Activated T-cell treated with anti-CD3 and anti-CD28 coated beads, Interleukin-2, amount 50 U/mL, for 72 hours (primary cell): ENCODE measurements at places on chromosomes 11 and 22.

DNA sequence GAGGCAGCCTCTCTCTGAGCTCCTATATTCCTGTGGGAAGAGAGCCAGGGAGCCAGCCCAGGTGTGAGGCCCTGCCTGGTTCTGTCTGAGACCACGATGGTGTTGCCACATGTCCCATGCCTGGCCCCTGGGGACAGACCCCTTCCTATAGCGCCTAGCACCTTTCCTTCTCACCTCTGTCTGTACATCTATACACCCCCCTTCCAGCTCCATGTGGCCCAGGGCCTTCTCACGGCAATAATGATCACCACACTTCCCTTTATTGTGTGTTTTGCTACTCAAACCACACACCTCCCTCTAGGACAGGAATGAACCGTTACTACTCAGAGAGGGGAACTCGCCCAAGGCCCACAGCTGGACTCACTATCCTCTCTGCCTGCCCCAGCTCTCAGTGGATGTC is 12.8 kb downstream of the CD82 start:
- no peak for DNase-seq

- no peak for DNase-seq
Observed at GRCh38 chr22:19760058-19760950, at the start of gene TBX1. Gene TBX1, plus strand, starts transcription at chr22:19760778. Its CDS starts 66 bp downstream, at chr22:19760844.

- DNase-seq, result no peak
Observed at GRCh38 chr11:46290598-46291309, 13.3 kb downstream of the CREB3L1 start.

- no peak for DNase-seq
Observed at GRCh38 chr22:25940479-25940878, 198.5 kb downstream of the MYO18B start.

DNA sequence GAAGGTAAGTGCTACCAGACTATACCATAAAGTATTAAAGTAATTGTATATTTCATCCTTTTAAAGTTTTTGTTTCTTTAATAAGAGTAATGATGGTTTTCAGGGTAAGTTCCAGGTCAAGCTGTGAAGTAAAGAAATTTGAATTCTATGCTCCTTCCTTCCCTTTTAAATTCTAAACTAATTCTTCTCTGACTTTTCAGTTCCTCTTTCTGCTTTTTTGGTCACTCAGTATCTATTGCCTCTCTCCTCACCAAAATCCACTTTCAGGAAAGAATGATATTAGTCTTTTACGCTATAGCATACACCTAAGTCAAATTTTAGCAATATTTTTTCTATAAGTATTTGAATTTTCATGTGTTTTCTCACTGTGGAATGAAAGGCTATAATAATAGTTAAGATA is 8.2 kb downstream of the MMP8 start:
- no peak for DNase-seq

DNA sequence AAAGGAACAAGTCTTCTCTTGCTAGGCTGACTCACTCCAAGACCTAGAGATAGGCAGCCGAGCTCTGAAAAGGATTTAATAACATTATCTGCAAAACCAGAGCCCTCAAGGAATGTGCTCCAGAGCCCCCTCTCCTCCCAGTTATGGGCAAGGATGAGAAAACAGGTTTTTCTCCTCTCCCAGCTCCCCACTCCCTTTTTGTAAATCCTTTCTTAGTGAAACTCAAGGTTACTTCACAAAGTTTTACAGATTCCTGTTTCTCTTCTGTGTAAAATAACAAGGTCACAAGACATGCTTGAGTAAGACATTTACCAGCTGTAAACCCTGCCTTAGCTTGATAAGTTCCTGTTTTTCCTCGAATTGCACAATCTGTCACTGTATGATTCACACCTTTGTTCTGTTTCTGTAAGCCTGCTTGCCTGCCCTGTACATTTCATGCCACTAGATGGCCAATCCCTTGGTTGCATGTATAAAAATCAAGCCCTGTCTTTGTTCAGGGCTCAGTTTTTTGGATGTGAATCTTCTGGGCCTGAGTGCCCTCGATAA is 489.4 kb downstream of the KCNA4 start:
- DNase-seq, result no peak

DNA sequence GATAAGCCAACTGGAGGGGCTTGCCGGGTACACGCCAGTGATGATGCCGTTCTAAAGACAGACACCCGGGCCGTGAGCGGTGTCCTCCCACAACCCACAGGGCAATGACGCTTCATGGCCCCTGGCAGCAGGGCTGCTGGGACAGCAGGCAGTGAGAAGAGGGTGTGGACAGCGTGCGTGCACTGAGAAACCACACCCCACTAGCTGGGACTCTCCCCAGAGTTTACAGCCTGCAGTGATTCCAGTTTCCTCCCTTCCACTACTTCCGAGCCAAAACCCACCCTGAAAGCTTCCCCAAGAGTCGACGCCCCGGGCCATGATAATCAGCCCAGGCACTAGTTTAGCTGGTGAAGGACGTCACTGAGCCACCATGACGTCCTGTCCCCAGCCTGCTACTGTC is 29.2 kb downstream of the CPT1A start:
- DNase-seq, result no peak

DNA sequence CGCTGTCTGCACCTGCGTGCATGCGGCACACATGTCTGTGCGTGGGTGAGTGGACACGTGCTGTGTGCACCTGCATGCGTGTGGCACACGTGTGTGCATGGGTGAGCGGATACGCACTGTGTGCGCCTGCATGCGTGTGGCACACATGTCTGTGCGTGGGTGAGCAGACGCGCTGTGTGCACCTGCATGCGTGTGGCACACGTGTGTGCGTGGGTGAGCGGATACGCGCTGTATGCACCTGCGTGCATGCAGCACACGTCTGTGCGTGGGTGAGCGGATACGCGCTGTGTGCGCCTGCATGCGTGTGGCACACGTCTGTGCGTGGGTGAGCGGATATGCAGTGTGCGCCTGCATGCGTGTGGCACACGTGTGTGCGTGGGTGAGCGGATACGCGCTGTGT is 27.1 kb upstream of the ACR start:
- no peak for DNase-seq

GRCh38 chr11:27385245-27385644 is 22.2 kb upstream of the CCDC34 start:
- DNase-seq, result no peak

DNA sequence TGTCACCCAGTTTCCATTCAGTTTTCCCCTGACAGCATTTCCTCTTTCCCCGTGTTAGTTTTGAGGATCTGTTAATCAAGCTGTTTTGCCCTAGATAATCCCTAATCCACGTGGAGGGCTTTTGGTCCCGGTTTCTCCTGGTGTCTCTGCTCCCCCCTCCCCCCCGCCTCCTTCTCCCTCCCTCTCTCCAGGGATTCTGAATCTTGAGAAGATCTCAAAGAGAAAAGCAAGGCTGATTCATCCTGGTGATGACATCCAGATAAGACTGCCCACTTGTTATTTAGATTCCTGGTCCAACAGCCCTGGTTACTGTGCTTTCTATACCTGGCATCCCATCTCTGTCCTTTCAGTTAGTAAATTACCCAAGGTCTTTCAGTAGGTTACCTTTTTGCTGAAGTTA is 59.4 kb downstream of the KCNA4 start:
- no peak for DNase-seq

DNA sequence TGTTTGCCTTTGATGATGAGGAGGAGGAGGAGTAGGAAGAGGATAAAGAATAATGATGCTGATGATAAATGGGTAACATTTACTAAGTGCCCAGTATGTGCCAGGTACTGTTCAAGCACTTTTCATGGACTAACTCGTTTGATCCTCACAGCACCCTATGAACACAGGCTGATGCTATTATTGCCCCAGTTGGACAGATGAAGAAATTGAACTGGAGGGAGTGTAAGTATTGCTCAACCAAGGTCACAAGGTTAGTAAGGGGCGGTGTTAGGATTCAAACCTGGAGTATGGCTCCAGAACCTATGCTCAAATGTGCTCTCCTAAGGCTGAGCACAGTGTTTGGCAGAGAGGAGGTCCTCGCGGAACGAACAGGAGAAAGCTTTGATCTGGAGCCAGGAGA is 78.6 kb downstream of the SYN3 start:
- DNase-seq, result no peak

DNA sequence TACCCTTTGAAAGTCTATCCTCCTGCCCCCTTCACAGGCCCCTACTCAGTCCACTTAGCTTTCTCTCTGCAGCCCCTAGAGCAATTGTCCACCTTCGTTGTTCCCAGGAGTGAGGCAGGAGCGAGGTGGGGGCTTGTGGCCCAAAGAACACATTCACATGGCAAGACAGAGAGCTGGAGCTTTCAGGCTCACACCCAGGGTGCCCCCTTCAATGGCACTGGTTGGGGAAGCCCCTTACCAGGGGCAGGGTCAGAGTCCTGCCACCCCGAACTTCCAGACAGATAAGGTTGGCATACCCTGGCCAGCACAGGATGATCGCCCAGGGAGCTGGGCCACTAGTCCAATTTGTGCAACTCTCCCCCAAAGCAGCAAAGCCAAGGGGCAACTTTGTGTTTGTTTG is 6.2 kb upstream of the SLC5A4 start:
- no peak for DNase-seq

GRCh38 chr11:65311170-65311678 is 3.4 kb upstream of the CDC42EP2 start:
- DNase-seq, result no peak

DNA sequence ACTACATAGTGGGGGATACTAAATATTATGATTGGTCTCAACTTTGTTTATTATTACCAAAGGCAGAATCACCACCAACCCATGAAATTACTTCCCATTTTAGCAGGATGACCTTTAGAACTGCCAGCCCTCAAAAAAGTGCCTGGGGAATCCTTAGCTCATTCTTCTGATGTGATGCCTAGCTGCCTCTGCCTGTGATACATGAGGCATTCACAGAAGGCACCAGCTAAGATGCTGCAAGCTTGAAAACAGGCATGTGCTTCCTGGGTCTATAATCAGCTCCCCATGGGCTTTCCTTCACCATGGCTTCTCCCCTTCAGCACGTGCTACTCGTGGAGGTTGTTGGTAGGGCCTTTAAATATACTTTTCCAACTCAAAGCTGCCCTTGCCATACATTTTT is 50.4 kb upstream of the ARHGAP20 start:
- no peak for DNase-seq

DNA sequence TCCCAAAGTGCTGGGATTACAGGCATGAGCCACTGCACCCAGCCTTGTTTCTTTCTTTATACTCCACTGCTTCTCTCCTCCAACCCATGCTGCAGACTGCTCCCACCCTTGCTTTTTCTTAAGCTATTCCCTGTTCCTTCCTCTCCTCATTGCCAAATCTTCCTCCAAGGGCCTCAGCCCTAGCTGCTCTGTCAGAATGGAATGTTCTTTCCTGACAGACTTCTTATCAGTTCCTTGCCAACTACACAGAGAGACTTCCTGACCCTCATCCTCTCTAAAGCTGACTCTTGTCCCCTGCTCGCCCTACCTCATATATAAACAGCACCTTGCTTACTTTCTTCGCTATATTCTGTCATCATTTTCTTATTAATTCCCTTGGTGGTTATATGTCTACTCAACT is 16.9 kb upstream of the PIK3C2A start:
- DNase-seq, result no peak

DNA sequence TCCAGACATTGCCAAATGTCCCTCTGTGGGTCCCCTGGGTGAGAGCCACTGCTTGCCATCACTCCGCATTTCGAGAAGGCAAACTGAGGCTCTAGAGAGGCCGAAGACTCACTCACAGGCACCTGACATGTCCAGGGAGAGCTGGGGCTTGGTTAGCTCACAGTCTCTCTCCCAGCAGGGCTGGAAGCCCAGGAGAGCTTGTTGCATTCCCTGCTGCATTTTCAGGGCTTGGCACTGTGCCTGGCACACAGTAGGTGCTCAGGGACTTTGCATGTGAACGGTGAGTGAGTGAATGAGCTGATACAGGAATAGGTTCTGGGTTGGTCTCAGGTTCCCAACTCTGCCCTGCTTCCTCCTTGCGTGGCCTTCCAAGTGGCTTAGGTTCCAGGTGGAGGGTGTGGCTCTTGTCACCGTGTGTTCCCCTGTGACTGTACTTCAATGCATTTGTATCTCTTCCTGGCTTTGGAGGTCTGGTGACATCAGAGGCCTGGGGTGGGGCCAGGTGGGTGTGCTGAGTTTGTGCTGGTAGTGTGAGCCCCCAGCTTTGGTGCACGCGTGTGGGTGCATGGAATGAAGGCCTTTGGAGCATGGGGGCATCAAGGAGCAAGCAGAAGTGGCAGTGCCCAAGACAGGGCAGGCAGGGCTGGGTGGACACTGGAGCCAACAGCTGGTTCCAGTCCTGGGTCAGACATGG is 18.4 kb upstream of the SMIM38 start:
- DNase-seq, result no peak

GRCh38 chr22:28808716-28809355 is 8.5 kb upstream of the XBP1 start:
- no peak for DNase-seq

GRCh38 chr22:48734961-48735360 is 1092.7 kb downstream of the BRD1 start:
- DNase-seq, result no peak

GRCh38 chr11:119473226-119473625 is 50.3 kb upstream of the THY1 start:
- no peak for DNase-seq

GRCh38 chr11:72352859-72353551 is 81.3 kb downstream of the CLPB start:
- DNase-seq, result peak; percentile 29

- DNase-seq, result no peak
Observed at GRCh38 chr11:69501891-69502860, 20.7 kb downstream of the LINC01488 start.

DNA sequence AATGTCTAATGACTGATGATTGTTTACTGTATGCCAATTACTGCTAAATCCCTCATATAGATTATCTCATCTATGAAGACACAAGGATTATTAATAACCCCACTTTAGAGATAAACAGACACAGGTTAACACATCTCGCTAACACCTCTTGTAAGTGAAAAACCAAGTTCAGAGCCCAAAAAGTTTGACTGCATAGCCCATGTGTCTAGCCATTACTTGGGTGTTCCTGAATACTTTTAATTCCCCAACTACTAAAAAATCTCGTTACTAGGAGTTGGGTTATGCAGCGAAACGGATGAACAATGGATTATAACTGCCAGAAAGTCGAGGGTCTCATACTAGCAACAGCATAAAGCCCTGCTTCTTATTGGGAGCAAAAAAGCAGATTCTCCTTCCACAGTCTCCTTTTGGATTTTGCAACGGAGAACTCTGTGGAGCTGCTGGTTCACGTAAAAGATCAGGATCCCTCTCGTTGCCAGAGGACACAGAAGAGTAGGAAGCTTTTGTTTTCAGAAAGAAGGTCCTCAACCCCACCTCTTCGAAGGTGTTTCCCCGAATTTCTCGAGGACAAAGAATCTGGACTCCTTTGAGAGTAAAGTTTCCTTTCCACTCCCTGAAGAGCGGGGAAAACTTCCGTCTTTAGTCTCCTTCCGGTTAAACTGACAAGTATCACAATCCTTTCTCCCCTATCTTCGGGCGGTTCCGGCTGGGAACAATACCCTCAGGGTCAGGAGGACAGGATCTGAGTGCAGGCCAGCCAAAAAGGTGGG is 979 bp downstream of the ZBED5 start:
- DNase-seq, result no peak

- no peak for DNase-seq
Observed at GRCh38 chr22:19937616-19938473, 3.7 kb upstream of the COMT start.
